ENCODE measurements at places on chromosomes 2 and 18. TPM values are rescaled to one million over a fixed set of nuclear protein-coding genes. Genes with fewer than 3 reads are reported as not detected.

DNA sequence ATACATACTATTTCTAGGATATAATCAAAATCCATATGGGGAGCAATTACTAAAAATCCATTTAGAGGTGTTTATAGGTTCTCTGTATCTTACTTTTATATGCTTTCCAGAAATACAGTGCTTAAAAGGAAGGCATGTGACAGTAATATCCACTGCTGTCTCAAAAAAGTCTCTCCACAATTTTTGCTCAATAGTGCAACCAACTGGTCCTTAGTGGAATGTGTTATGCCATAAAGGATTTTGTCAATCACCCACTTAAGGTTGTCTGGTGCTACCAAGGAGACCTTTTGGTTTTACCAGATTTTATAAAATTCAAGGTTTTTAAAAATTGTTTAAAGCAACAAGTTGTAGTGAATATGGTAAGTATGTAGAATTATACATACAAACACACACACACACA, 328.5 kb upstream of the DSEL start:
- no peaks in the 10 kb centered on the region for H3K4me1 ChIP-seq
- no peak overlapping the region for H3K4me3 ChIP-seq
- DNase-seq: no peak
- no peaks in the 10 kb centered on the region for H3K27me3 ChIP-seq

- H3K36me3 ChIP-seq: no peaks in the 10 kb centered on the region
- no peak for DNase-seq
- H3K4me3 ChIP-seq: no peak overlapping the region
- H3K27ac ChIP-seq: no peak overlapping the region
Observed at GRCh38 chr2:220670511-220670910, 901.6 kb downstream of the EPHA4 start.

GRCh38 chr2:36780231-36780839, 83.8 kb downstream of the VIT start:
- peaks cover 6% of the 10 kb centered on the region for H3K4me1 ChIP-seq
- peaks cover 38% of the 10 kb centered on the region for H3K27me3 ChIP-seq
- H3K4me3 ChIP-seq: no peak overlapping the region
- H3K27ac ChIP-seq: no peak overlapping the region

GRCh38 chr2:25669520-25669919, 3.9 kb downstream of the DTNB start:
- H3K4me3 ChIP-seq: no peak overlapping the region
- peak overlapping the region; percentile 2 for H3K27ac ChIP-seq
- DNase-seq: no peak
- no peaks in the 10 kb centered on the region for H3K27me3 ChIP-seq

DNA sequence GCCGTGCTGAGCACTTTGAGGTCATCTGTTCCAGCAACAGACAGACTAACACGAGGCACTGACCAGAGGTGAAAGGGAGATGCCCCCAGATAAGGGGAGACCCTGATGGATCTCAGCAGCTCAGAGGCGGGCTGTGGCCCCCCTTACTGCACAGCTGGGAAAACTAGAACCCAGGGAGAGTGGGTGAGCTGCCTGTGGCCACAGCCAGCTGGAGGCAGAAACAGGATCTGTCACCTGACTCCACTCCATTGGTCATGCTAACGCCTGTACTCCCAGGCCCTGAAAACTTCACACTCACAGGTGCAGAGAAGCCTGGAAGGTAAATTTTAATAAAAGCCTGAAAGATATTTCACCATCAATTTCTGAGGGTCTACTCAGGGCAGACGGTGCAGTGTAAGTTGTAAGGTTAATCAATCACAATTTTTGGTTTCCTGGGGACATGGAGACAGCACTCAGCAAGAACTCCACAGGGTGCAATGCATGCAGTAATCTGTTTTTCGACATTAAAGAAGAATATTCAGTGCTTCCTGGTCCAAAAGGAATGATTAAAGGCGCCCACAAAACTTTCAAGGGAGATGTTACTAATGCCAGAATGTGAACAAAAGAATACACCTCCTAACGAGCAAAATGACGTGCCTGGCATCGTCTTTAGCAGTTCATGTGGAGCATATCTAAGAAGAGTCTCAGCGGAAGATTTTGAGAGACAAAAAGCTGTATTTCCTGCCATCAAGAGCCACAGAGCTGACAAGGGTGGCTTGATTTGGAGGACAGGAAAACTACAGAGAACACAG, 173.4 kb downstream of the EIPR1 start:
- peak overlapping the region; percentile 72 for H3K27ac ChIP-seq
- H3K4me3 ChIP-seq: no peak overlapping the region
- no peaks in the 10 kb centered on the region for H3K27me3 ChIP-seq
- H3K36me3 ChIP-seq: no peaks in the 10 kb centered on the region
- peaks cover 9% of the 10 kb centered on the region for H3K4me1 ChIP-seq

- DNase-seq: no peak
- H3K27me3 ChIP-seq: no peaks in the 10 kb centered on the region
- H3K36me3 ChIP-seq: peaks cover 3% of the 10 kb centered on the region
- H3K4me1 ChIP-seq: peaks cover 33% of the 10 kb centered on the region
- peak overlapping the region; percentile 58 for H3K4me3 ChIP-seq
- H3K27ac ChIP-seq: peak overlapping the region; percentile 41
Observed at GRCh38 chr18:58609536-58609993, 19.3 kb downstream of the ALPK2 start.

CCDC85A gene
- total RNA-seq: not detected

TMEM200C gene
- total RNA-seq: not detected

TDRD15 gene
- not detected for total RNA-seq

DTNB gene
- 36.3 TPM for total RNA-seq

All from T-helper 17 cell (primary cell).